ENCODE measurements at places on chromosomes 4 and X. TPM values are rescaled to one million over a fixed set of nuclear protein-coding genes. Genes with fewer than 3 reads are reported as not detected.

VSIG1 gene
- total RNA-seq = not detected

- DNase-seq = no peak
Observed at GRCh38 chr4:830601-831482, 4.9 kb upstream of the CPLX1 start.

DNA sequence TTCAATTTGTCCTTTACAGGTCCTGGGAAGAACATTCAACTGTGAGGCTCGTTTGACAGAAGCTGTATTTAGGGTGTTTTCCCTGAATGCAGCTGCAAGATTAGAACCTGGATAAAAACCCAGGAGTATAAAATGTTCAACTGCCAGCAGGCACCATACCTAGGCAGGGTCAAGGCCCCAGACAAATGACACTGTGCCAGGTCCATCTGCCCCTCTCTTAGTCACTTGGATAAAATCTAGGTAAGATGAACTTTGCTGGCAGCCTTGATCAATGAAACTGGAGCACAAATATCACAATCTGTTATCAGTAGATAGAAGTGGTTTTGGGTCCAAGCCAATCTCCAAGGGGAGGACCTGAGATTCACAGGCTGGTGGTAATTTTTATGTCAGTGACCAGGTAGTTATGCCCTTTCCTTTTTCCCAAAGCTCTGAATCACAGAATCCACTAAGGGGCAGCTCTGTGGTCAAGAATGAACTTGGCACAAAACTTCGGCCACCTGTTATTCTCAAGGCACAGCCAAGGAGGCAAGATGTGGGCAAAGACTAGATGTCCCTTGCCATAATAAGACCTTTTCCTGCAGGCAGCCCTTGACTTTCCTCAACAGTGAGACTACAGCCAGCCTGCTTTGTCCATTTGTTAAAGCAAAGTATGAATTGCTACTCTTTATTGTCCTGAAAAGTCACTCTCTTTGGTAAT is 501.0 kb downstream of the PPARGC1A start:
- DNase-seq = no peak

DNA sequence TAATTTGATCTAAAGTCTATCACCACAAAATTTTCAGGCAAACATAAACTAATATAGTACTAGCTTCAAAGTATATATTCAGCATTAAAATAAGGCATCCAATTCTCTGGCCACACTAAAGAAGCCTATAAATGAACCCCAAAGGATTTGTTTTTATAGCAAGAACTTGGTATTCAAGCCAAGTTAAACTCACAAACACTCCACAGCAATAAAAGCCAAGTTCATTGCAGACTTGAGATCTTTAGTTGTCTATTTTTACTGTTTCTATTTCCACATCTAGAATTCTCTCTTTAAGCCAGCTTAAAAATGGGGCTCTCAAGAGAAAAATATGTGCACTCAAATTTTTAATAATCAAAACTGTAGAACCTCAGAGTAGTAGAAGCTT is 51.1 kb downstream of the WDFY3 start:
- DNase-seq = no peak

GRCh38 chr4:40987151-40987550 is 227.2 kb downstream of the APBB2 start:
- no peak for DNase-seq

DNA sequence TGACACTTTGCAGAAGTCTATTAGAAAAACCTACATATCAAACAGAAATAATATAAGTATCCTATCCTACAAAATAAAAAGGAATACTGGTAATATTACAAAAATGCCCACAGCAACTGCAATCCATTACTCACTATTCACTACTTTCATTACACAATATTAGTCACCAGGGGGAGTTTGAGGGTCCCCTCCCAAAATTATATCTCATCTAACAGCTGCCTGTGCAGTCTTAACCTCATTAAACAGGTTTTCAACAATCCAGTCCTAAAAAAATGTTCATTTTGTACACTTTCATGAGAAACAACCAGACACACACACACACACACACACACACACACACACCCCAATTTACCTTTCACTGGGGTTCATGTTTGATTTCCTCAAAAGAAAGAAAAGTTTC is 2.9 kb downstream of the CLOCK start:
- DNase-seq = no peak

RNF113A gene
- total RNA-seq = 13.7 TPM

SYN1 gene
- total RNA-seq = 17.5 TPM

- no peak for DNase-seq
Observed at GRCh38 chrX:102964940-102965339, 27.9 kb downstream of the RAB40AL start.

WDR17 gene
- 80.5 TPM for total RNA-seq

DNA sequence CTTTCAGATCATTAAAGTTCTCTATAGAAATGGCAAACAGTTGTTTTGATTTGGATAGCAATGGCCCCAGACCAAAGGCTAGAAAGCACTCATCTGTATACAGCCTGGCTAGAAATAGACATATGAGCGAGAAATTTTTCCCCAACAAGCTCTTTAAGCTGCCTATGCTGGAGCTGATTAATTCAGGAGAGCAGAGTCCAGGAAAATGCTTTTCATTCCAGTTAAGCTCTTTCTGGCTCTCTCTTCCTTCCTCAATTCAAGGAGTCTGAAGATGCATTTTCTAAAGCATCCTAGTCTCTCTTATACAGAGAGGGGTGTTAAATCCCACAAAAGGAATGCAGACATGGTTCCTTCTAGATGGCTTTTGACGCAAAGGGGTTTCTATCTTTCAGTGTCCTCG is 141.7 kb upstream of the RAI2 start:
- no peak for DNase-seq

DNA sequence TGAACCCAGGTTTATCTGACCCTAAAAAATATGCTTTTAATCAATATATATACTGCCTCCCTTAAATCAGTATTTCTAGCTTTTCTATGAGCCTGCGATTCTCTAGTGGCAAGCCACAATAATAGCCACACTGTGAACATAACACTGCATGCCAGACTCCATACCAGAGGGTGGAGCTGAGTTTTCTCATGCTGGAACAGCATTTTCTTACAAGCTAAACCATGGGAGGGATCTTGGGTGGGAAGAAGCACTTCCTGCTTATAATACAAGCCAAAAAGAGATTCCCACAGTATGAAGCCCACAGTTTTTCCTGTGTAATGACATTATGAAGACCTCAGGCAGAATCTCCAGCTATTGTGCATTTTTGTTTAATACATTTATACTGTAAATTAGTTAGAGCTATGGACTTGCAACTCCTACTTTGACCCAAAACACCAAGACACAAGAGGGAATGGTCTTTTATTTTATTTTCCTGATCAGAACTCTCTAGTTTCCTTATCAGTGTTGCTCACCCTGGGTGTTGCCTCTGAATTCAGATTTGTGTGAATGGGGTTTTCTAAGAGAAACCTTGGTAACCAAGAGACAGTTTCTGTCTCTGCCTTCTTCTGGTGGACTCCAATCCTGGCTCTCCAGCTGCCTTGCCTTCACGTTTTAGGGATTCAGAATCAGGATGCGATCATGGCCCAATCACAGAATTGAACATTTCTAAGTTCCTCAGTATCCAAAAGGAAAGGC is 74.5 kb upstream of the EOLA2 start:
- no peak for DNase-seq

GPR50 gene
- not detected for total RNA-seq
